Prostate gland (tissue), 2 donors: ENCODE measurements at places on chromosomes 2 and 18.

DNA sequence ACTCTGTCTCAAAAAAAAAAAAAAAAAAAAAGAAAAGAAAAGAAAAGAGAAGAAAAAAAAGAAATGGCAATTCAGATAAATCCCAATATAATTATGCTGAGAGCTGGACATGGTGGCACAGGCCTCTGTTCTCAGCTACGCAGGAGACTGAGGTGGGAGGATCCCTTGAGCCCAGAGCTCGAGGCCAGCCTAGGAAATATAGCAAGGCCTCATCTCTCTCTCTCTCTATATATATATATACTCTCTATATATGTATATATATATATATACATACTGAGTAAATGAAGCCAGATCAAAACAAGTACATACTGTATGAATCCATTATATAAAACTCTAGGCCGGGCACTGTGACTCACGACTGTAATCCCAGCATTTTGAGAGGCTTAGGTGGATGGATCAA lies 30.6 kb upstream of the MYCN start:
- no peak for DNase-seq

DNA sequence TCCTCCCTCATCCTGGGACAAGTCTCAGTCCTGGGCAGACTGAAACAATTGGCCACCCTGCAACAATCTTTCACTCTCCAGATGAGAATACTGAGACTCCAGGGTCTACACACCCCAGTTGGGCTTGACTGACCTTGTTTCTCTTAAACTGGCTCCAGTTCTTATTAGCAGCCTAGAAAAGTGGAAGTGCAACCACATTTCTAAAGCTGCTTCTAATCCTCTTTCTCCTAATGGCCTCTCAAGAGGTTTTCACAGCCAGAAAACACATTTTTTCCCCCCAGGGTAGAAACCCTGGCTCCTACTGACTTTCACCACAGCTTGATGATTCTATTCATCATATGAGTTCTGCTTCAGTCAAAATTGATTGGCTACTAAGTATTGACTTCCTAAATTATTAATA lies 45.8 kb downstream of the SLC4A5 start:
- no peak for DNase-seq

GRCh38 chr2:199092419-199092818 lies 365.3 kb downstream of the SATB2 start:
- DNase-seq, result no peak

GRCh38 chr2:39216346-39217191 lies 27.2 kb downstream of the CDKL4 start:
- no peak for DNase-seq

GRCh38 chr2:43293744-43294695 lies 67.6 kb upstream of the ZFP36L2 start:
- peak; percentile 76 for DNase-seq

GRCh38 chr2:3251946-3252345 lies 125.7 kb downstream of the EIPR1 start:
- DNase-seq, result no peak

DNA sequence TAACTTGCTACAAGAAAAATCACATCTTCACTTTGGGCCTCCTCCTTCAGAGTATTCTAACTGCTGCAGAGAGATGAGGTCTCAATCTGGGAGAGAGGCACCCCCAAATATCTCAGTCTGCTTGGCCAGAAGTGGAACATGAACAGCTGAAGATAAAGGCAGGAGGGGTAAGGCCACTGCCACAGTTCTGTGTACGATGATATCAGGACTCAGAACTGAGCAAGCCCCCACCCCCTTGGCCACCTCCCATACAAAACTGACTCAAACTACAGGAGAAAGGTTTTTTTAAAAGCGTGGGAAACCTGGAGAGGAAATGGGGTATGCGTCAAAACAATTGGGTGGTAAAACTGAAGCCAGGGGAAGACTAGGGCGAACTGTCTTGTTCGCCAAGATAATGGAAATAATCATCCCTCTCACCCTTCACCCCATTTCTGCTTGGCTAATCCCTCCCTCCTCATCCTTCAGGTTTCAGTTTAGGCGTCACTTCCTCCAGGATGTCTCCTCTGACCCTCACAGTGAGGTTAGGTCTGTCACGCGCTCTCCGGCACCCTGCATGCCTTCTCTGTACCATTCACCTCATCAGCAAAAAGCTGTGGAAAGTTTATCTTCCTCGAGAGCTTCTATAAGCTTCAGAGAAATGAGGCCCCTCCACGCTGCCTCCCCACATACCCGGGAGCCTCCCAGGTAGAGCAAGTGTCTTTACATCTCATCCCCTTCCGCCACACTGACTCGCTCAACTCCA lies 64.4 kb downstream of the SFXN5 start:
- no peak for DNase-seq

GRCh38 chr18:9094307-9095226 lies 7.9 kb upstream of the NDUFV2 start:
- DNase-seq, result no peak

GRCh38 chr2:201072201-201072530 lies 365 bp downstream of the NDUFB3 start:
- no peak for DNase-seq
